ENCODE measurements at places on chromosomes 5 and 9.

GRCh38 chr5:5128766-5129165 is 11.4 kb upstream of the ADAMTS16 start:
- no peak for DNase-seq

GRCh38 chr9:90775657-90776056 is 26.0 kb upstream of the SYK start:
- DNase-seq = no peak

GRCh38 chr9:14888272-14888671 is 22.0 kb downstream of the FREM1 start:
- no peak for DNase-seq

GRCh38 chr9:76333964-76334363 is 60.3 kb downstream of the RFK start:
- no peak for DNase-seq

- DNase-seq = no peak
Measured at GRCh38 chr5:171659896-171660295, 125.7 kb upstream of the SMIM23 start.

DNA sequence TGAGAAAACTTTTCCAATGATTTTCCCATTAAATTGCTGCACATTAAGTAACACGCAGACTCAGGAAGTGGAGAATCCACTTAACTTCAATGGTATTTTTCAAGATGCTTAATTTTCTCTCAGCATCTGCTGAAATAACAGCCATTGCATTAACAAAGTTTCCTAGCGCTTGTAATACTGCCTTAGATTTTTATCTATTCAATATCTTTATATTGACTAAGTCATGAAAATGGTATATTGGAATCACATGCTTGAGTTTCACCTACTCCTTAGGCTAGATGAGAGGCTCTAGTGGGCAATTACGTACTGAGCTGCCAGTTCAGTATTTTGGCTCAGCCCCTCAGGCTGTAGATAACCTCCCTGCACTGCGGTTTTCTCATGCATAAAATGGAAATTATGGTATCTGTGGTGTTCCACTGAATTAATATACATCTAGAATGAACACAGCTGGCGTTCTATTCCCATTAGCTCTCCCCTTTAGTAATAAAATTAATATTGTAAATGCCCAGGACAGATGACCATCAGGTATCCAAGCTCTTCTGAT is 112.9 kb downstream of the MTX3 start:
- no peak for DNase-seq

- DNase-seq = no peak
Measured at GRCh38 chr5:93677359-93677891, 64.0 kb downstream of the POU5F2 start.

DNA sequence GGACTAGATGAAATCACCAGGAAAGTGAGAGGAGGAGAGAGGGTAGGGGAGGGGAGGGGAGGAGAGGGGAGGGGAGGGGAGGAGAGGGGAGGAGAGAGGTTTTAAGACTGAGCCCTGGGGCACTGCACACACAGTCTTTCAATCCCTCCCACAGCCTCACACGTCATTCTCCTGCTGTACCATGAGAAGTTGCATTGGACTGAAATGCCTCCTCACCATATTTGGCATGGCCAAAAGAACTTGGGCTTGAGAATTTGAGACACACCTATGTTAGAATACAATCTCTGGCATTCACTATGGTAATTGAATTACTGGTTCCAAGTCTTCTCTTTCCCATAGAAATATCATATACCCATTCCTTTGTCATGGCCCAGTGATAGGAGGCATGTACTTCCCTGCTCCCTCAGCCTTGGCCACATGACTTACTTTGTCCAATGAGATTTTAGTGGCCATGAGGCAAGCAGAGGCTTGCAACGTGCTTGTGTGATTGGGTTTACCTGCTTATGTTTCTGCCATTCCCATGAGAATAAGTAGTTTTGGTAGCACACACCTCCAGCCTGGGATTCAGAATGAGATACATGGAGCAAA is 133.3 kb upstream of the SMARCA2 start:
- no peak for DNase-seq

DNA sequence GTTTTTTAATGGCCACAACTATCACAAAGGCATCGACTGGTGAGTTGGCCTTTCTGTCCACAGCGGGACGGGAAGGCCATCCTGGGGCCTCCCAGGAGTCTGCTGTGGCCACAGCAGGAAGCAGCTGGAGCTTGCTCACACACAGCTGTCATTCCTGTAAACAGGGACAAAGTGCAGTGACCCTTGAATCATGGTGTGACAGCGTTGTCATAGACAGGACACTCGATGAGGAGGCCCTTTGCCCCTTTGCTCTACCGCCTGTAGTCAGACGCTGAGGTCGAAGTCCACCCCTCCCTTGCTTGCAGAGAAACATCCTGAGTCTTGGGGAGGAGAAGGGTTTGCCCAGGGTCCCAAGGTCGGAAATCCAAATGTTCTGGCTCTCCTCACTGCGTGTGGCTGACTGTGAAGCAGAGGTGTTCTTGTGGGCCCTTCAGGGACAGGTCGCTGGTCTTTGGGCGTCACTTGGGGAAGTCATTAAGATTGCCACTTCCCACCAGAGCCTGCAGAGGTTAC is 35.1 kb downstream of the NDST1 start:
- no peak for DNase-seq

DNA sequence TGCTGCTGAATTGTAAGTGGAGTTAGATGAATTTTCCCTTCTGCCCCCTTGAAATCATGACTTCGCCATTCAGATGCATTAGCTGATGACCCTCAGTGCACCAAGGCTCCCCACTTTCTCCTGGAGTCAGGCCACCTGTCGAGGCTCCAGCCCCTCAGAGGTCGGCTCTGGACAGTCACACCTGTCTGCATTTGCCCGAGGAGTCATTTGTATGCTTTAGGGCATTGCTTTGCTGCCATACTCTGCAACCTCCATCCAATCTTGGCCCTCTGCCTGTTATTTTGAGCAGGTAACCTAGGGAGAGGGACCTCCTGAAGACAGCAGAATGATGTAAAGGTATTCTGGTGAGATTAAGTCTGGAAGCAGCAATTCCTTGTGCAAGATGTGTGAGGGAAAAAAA is 144.8 kb downstream of the MACROH2A1 start:
- DNase-seq = no peak

GRCh38 chr5:31469886-31470285 is 62.0 kb downstream of the DROSHA start:
- DNase-seq = no peak

GRCh38 chr9:34985311-34985899 is 4.1 kb upstream of the DNAJB5 start:
- peak; percentile 85 for DNase-seq

DNA sequence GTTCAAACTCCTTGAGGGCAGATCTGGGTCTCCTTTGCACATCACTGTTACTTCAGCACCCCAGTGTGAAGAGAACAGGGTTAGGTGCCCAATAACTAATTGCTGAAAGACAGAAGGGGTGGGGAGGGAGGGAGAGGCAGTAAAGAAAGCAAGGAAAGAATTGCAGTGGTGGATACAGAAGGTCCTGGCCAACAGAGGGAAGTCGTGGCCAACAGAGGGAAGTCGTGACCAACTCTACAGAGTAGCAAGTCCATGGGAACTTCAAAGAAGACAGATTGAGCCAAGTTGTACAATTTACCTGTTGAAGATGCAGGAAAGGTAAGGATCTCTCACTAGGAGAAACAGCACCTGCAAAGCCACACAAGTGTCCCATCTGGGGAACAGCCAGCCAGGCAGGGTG is 27.0 kb downstream of the CCNJL start:
- DNase-seq = no peak

DNA sequence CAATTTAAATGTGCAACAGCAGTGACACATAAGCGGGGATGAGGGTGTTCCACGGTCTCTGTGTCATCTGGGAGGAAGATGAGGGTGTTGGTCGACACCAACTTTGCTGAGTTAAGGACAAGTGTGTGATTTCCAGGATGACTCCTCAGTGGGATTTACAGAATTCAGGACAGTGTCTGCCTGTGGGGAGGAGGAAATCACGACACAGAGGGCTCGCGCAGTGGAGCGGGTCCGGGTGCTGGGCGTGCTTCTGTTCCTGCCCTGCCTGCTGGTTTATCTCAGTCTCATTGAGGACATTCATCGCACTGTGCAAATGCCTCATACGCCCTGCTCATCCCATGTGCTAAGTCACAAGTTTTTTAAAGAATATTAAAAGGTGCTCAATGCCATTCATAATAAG is 73.7 kb upstream of the ADAMTS2 start:
- DNase-seq = no peak

- no peak for DNase-seq
Measured at GRCh38 chr5:147751-148150, 43.5 kb upstream of the LRRC14B start.

DNA sequence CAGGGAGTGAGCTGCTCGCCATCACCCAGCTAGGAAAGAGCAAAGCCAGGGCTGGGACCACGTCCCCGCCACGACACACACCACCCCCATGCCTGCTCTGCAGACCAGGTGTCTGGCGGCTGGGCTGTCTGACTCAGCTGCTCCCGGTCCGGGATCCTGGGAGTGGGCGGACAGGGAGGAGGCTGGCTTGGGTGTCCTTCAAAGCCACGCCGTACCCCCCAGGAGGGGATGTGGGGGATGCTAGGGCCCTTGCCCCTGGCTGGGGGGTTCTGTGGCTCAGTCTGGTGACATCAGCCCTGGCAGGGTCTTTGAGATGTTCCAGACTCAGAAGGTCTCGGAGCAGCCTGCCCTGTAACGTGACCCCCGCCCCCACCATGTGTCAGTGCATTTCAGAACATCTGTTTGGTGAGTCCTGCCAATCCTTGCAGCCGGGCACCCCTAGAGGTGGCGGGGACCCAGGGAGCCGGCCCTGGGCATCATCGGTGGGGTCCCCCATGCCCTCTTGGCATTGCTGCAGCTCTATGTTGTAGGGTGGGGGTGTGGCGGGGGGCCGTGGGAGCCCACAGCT is 62.3 kb downstream of the HMCN2 start:
- no peak for DNase-seq

DNA sequence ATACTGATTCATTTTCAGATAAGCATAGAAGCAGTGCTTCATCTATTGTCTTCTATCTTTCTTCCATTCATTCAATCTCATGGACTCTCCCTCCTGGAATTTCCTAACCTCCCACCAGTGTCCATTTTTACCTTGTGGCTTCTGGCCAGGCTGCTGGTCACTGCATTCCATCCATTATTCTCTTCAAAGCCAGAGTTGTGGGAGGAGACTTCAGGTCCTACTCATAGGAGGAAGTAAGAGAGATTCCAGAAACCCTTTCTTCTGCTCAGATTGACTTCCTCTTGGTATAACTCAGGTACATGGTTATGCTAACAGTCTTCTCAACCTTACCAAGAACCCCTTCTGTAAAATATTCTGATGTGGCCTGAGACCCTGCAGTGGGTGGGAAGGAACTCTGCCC is 153.3 kb upstream of the SLC12A2 start:
- DNase-seq = no peak

DNA sequence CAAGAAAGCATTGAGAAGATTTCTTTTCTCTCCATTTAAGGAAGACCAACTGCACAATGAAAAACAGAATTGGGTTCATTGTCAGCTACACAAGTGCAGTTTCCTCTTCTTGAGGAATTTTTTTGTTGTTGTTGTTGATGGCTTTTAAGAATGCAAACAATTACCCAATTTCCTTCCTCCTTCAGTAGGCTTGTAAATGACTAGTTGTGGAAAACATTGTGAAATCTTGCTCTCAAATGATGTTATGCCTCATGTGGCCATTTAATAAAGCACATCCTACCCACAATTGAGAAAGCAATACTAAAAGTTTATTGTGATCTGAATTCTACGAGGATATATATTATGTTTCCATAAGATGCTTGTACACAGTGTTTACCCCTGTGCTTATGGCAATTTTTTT is 171.6 kb downstream of the FAM174A start:
- DNase-seq = no peak

DNA sequence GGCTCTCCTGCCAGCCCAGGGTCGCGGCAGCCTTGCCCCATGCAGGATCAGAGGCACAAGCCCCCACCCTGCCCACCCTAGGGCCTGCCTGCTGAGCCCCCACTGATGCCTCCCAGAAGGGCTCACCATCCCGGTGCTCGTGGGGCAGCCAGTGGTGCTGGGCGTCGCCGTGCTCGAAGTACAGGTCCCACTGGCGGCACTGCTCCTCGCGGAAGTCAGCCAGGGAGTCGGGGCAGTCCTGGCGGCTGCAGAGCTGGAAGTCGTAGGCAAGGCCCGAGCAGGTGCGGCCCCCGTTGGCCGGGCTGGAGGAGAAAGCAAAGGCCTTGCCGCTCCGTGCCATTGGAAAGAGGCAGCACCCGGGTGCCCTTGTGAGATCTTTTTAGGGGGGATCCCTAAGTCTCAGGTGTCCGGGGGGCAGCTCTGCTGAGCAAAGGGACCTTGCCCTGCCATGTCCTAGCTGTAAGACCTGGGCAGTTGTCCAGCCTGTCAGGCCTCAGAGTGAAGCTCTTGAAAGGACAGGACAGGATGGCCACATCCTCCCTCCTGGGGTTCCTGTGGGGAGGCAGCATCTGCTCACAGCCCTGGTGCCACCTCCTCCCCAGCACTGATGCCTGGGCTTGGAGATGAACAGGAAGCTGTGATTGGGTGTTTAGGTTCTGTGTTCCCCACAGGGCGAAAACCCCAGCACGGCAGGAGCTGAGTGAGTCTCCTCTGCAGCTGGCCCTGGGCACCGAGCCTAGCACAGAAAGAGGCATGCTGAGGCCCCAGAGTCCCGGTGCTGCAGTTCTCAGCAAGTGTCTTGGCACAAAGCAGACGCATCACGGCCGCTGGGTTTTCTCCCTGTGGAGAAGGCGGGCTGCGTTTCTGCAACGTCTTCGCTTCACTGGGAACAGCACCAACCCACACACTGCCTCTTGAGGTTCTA is 77.7 kb downstream of the ZNF354C start:
- no peak for DNase-seq

- DNase-seq = no peak
Measured at GRCh38 chr5:1086137-1086536, 25.7 kb downstream of the SLC12A7 start.

- DNase-seq = no peak
Measured at GRCh38 chr5:167348251-167348926, 943.1 kb upstream of the WWC1 start.

GRCh38 chr9:16869882-16870595 is 431 bp downstream of the BNC2 start:
- no peak for DNase-seq

DNA sequence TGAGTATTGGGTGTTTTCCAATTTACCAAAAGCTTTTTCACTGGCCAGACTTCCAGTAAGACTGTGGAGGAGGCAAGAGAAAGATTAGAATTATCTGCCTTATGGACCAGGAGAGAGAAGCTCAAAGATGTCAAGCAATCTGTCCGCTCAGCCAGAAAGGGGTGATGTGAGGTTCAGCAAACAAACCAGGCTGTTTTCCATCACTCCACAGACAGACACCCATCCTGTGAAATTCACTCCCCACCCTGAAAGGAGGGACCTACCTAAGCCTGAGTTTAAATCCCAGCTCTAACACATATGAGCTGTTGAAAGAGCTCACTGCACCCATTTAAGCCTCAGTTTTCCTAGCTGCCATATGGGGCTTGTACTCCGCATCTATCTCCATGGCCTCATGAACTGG is 14.9 kb upstream of the COL27A1 start:
- DNase-seq = no peak

Measured in activated naive CD4-positive, alpha-beta T cell treated with anti-CD3 and anti-CD28 coated beads for 36 hours (primary cell).